ENCODE measurements at places on chromosomes 13 and 19.

DNA sequence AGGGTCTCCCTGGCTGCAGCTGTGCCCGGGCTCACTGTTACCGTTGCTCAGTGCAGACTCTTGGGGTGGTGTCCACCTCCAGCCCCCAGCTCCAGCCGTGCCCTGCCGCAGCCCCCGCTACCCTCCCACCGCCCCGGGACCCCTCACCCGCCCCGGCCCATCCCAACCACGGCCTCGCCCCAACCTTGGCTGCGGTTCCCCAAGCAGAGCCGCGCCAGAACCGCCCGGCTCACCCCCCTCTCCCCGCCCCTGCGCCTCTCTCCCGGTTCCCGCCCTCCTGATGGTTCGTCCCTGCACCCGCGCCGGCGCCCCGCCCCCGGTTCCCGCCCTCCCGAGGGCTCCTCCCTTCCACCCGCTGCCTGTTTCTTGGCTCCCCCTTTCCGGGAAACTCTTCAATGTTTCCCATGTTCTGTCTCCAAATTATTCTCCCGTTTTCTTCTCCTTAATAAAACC lies 40.3 kb downstream of the ANKRD10 start:
- peak; percentile 90 for DNase-seq

DNA sequence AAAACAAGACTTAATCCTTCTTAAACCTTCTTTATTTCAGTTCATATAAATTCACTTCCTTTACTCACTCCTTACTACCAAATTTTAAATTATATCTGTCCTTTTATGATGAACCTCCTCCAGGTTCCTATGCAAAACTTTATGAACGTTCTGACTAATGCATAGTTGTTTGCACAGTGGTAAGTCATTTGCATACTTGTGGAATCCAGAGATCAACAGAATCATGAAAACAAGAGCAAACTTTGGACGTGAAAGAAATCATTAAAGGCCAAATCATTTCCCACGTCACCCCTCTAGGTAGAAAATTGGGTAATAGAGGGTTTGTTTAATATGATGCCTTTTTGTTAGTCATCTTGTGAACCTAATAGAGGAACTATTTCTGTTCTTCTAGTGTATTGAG lies 32.3 kb upstream of the MYCBP2 start:
- no peak for DNase-seq

DNA sequence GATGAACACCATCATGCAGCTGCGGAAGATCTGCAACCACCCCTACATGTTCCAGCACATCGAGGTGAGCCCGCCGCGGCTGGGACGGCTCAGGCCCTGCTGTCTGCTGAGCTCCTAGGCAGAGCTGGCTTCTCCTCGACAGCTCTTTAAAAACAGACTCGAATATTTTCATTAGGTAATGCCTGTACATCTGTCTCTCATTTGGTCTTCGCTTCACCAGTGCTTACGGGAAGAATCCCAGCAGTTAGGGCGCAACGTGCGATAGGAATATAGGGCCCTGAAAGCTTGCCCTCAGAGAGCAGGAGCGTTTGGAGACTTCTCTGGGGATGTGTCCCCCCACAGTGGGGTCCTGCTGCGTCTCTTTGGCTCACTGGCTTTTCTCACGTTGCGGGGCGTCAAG lies 63.8 kb upstream of the LDLR start:
- no peak for DNase-seq

DNA sequence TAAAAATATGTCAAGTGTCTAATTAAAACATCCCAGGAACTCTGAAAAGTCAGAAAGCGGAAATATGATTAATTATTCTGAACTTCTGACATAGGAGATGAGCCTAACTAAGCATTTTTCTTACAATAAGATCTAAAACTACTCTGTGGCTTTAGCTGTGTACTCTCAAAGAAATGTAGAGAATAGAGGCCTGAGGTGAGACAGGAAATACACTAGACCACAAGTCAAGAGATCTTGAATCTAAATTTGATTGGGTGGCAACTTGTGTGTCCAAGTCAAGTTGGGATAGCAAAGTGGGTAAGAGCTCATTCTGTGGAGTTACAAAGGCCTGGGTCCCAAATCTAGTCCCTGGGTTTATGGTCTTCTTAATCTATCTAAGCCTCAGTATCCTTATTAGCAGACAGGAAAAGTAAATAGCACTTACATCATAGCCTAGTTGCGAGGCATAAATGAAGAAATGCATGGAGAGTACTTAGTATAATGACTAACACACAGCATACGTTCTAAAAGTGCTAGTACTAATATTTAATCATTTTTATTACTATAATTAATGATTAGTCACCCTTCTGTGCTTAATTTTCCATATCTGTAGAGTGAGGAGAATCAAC lies 9.4 kb upstream of the LRRC63 start:
- no peak for DNase-seq

DNA sequence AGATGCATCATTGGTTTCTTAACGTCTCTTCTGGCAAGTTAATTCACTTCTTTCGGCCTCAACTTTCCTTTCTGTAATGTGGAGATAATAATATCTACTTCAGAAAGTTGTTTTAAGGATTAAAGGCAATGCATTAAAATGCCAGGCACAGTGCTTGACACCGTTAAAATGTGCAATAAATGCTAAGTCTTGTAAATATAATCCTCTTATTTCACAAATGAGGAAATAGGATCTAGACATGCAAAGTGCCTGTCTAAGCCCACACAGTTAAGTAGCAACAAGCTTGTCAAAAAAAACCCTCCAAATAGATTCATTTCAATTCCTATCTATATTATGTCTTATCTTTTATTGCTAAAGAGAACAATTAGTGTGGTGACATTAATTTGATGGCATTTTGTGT lies 86.4 kb upstream of the TSC22D1 start:
- no peak for DNase-seq

- no peak for DNase-seq
These were observed 65.7 kb downstream of the CEBPG start for GRCh38 chr19:33438987-33439781.

DNA sequence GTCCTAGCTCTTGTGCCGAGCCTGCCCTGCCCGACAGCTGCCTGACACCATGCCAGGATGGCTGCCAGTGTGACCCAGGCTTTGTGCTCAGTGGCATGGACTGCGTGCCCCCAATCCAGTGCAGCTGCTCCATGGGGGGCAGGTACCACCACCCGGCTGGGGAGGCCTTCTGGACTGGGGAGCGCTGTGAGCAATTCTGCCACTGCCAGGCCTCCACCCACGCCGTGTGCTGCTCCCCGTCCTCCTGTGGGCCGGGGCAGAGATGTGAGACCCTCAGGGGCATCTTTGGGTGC lies 9.4 kb upstream of the FXYD3 start:
- no peak for DNase-seq

DNA sequence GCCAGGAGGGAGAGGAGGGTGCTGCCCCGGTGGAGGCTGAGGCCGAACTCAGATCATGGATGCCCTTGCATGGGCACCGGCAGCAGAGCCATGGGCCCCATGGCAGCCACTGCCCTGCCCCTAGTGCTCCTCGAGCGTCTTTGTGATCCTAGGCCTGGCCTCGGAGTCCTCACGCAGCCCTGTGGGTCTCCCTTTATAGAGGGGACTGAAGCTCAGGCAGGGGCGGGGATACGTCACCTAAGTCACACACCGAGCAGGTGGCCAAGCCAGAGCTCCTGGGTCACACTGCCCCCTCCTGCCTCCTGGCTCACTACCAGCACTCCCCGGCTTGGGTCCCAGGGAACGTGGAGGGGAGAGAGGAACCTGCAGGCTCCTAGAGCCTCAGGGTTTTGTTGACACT lies 28.7 kb downstream of the DHX34 start:
- DNase-seq, result no peak

DNA sequence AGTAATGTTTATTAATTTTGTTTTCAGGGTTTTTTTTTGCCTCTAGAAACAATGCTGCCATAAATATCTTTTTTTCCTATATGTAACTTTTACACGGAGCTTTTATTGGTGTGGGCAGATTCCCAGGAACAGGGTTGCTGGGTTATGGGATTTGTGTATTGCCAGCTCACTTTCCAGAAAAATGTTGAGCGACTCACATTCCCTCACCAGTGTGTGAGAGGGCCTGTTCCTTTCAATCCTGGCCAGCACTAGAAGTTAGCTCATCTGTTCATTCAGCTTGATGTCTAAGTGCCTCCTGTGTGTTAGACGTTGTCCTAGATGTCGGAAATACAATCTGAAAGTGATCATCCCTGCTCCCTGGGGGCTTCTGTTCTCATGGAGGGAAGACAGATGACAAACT lies 2.6 kb downstream of the ZNF71 start:
- no peak for DNase-seq

DNA sequence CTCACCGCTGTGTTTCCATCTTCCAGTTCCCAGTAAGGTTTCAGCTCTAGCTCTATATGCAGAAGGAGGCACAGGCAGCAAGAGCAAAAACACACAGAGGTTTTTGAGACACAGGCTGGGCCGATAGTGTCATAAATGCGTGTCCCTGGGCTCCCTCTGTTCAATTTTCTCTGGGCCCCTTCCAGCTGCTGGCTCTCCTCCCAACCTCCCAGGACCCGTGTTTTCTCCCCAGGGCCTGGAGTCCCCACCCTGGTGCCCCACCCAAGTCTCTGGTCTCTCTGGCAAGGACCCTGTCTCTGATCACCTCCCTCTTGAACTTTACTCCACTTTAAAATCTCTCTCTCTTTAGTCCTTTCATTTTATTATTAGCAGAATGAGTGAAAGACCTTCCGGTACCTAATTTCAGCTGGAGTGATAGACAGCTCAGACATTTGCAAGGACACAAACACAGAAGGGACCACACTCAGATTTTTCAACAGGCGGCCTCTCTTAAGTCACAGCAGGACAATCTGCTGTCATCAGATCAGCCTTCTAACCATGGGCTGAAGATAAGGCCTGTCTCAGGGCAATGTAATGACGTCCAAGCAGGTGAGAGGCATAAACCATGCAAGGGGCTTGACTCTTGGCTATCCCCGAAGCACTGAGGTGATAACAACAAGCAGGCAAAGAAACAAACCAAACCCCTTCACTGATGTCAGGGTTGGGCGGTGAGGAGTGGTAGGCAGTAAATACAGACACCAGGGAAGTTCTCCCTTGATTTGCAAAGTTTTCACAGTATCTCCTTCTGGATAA lies 190.0 kb upstream of the IRS2 start:
- DNase-seq, result no peak

GRCh38 chr13:74825938-74826246 lies 656.1 kb downstream of the TBC1D4 start:
- no peak for DNase-seq

GRCh38 chr19:19637523-19638251 lies 5.8 kb downstream of the GMIP start:
- no peak for DNase-seq

- no peak for DNase-seq
These were observed 603.9 kb downstream of the DCT start for GRCh38 chr13:93875547-93875946.

DNA sequence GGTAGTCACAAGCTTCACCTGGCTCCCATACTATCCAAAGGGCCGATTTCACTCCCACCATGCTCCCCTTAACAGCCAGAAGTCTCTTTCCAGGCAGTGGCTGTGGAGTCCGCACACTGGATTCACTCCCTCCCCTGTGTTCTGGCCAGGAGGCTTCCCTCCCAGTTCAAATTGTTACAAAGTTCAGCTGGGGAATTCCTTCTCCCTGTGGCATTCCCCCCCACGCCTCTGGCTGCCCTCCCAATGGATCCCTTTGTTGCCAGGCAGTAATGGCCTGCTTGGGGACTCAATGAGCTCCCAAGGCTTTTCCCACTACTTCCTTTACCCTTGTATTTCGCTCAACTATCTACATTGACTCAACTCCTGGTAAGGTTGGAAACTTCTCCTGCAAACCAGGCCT lies 1921.4 kb upstream of the PCDH20 start:
- no peak for DNase-seq

DNA sequence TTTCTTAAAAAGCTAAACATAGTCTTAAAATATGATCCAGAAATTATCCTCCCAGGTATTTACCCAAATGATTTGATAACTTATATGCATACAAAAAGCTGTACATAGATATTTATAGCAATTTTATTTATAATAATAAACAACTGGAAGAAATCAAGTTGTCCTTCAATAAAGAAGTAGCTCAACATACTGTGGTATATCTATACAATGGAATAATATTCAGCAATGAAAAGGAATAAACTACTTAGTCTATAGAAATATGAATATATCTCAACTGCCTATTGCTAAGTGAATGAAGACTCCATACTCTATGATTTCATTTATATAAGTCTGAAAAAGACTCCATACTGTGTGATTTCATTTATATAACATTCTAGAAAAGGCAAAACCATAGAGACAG lies 47.1 kb upstream of the SLAIN1 start:
- no peak for DNase-seq

DNA sequence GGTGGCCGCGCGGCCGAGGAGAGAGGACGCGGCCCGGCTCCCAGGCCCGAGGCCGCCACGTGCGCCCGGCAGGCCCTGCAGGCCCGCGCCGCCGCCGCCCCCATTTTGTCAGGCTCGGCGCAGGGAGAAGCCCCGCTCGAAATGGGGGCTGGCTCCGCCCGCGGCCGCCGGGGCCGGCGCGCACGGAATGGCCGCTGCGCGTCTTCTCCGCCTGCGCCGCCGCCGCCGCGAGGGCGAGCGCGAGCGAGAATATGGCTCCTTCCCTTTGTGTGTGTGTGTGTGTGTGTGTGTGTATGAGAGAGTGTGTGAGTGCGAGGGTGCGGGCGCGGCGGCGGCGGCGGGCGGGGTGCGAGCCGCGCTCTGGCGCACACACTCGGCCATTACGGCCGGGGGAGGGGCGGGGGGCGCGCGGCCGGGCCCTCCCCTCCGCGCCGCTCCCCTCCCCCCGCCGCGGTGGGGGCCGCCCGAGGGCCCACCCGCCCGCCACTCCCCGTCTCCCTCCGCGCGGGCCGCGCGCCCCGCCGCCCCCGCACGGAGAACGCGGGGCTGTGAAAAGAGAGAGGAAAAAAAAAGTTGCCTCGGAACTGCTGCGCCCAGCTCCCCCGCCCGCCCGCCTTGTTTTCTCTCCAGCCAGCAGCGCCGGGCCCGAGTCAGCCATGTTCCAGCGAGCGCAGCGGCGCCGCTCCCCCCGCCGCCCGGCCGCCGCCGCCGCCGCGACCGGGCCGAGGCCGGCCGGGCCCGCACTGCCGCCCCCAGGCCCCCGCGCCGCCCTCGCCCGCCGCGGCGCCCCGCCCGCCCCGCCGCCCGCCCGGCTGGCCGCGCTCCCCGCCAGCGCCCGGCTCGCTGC lies 1.0 kb downstream of the HMGB1 start:
- DNase-seq, result peak; percentile 79

- no peak for DNase-seq
These were observed 20.9 kb downstream of the TMED1 start for GRCh38 chr19:10815007-10815536.

DNA sequence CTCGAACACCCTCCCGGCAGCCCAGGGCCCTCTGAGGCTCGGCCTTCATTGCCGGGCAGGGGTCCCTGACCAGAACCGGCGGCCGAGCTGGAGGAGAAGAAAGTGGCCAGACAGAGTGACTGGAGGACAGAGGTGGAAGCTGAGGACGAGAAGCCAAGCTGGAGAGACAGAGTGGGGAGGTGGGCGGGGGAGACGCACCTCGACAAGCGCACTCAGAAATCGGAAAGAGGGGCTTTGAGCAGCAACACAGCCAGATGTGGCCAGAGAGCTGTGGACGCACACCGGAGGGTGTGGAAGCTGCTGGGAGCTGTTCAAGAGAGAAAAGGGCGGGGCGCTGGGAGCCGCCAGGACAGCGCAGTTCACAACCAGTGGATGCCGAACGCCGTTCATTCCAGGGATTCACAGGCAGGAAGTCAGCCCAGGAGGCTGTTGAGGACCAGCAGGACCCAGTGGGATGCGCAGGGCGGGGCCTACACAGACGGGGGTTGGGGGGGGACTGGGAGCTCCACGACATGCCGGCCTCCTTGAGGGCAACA lies 28.2 kb upstream of the C13orf46 start:
- DNase-seq, result no peak

GRCh38 chr13:36131222-36131930 lies at the start of gene DCLK1:
DCLK1 (minus strand) TSS chr13:36131382.
- peak; percentile 79 for DNase-seq

- DNase-seq, result peak; percentile 49
These were observed 409 bp downstream of the FOSB start for GRCh38 chr19:45468159-45468651.
